ENCODE measurements at places on chromosomes 13 and 19.

GRCh38 chr13:45838171-45838745 is 13.3 kb downstream of the SIAH3 start:
- DNase-seq = no peak

- DNase-seq = no peak
Measured at GRCh38 chr19:31141301-31141700, 207.9 kb downstream of the TSHZ3 start.

GRCh38 chr13:114161644-114162532 is 17.2 kb upstream of the CFAP97D2 start:
- DNase-seq = peak; percentile 19

DNA sequence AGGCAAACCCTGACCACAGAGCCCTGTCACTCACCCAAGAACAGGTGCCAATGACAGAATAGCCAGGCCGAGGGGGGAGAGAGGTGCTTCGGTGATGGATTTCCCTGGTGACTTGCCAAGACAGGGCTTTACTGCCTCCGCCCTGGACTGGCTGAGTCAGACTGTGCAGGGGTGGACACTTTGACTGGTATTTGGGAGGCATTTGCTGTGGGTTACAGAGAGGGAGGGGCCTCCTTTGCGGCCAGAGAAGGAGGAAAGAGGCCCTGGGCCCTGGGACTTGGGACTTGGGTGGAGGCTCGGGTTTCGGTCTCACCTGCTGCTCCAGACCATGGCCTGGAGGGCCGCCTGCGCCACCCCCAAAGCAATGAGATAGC is 4.6 kb upstream of the EPS8L1 start:
- DNase-seq = peak; percentile 58

GRCh38 chr19:14418856-14419105 is 360 bp downstream of the DDX39A start:
- no peak for DNase-seq

GRCh38 chr13:96730676-96731075 is 263.6 kb downstream of the OXGR1 start:
- DNase-seq = no peak

GRCh38 chr13:23918208-23918607 is 20.9 kb upstream of the C1QTNF9B start:
- peak; percentile 38 for DNase-seq

DNA sequence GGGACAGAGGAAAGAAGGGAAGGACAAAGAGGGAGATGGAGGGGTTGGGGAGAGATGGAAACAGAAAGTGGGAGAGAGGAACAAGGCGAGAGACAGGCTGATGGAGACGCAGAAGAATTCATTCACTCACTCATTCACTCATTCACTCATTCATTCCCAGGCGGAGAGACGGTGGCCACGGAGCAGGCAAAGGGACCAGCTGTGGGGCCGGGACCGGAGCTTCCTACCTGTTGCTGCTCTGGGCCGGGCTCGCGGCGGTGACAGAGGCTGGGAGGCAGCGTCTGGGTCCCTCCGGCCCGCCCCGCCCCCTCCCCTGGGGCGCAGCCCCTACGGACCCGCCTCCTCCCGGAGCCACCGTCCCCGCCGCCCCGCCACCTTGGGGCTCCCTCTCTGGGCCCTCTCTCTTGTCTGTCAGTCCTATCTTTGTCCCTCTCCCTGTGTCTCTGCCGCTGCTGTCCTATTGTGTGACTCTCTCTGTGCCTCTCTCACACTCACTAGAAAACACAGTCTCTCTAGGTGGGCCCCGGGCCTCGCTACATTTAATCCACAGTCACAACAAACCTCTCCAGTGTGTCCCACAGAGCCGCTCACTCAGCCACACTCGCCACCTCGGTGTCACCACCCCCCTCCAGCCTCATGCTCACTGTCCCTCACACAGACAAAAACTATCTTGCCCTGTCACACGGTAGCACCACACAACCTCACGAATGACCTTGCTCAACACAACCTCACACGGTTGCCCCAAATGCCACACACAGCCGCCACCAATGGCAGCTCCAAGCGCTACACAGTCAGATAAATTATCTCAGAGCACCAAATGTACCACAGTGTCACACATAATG is at the start of gene GNG8:
GNG8 (minus strand) TSS at position 283 of the 842 bp plus-strand sequence. CDS start 1,520 bp downstream, outside the sequence.
- DNase-seq = no peak
